Stimulated activated CD8-positive, alpha-beta memory T cell treated with anti-CD3 and anti-CD28 coated beads, Interleukin-7, amount 100 ng/mL, for 48 hours (primary cell): ENCODE measurements at places on chromosomes 2 and 18.

GRCh38 chr2:235105821-235106359 lies 154.1 kb downstream of the SH3BP4 start:
- no peak for DNase-seq

DNA sequence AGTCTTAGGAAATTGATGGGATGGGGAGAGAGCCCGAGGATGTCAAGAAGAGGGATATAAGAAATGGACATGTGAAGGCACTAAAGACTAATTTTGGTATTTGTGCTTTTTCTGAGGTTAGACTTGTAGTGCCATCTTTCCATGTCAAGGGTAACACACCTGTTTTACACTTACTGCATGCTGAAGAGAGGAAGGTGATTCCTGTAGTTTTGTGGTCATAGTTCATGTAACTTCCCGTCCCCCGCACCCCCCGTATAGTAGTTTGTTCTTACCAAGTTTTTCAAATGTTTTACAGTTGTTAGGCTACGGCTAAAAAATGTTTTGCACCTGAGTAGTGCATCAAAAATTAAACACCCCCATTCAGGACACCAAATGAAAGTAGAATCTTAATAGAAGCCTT lies 73.8 kb downstream of the CLIP4 start:
- no peak for DNase-seq

DNA sequence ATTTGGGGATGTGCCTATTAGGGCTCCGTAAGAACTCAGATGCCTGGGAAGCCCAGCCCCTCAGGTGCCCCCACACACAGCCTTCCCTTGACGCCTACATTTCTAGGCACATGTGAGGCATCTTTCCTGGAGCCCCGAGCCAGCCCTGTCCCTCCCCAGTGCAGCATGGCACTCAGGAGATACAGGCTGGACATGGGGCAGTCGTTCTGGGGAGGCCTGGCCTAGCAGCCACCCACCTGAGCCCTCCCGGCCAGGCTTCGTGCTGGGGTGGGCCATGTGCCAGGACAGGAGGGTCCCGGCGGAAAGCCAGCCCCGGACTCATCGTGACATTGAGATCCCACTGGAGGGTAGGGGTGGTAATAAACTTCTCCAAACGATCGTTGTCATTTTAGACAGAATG lies 15.2 kb downstream of the BOK start:
- DNase-seq = no peak

DNA sequence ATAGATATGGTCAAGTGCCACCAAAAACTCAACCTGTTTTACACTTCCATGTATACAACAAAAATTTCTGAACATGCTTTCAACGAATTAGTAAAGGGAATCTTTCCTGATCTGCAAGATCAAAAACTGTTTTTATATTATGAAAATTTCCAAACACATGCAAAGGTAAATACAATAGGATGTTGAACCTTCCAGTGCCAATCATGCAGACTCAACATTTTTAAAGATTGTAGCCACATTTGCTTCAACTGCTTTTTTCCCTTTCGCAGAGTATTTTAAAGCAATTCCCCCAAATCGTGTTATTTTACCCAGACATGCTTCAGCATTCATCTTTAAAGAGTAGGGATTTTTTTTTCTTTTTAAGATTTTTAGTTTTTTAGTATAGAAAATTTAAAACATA lies 40.3 kb downstream of the UBR3 start:
- DNase-seq = no peak
